Testis (tissue), 5 donors: ENCODE measurements at places on chromosomes 1 and 21.
A peak's percentile ranks its signal among the peaks of the same experiment; 100 is the strongest.

DNA sequence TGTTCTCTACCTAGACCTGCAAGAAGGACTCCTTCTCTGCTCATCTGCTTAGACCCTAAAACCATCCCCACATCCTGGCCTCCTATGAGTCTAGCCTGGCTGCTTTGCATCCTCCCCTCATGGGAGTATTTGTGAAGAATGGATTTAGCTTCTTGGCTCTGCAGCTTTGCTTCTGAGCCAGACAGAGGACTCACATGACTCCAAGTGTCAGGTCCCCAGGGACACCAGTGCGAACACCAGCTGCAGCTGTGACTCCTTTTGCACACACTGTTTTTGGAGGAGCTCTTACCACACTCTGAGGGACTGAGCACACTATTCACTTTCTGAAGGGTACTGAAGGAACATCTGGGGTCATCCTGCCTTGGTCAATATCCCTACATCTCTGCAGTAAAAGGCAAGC is 131.8 kb upstream of the SGIP1 start:
- DNase-seq = peak; percentile 73

DNA sequence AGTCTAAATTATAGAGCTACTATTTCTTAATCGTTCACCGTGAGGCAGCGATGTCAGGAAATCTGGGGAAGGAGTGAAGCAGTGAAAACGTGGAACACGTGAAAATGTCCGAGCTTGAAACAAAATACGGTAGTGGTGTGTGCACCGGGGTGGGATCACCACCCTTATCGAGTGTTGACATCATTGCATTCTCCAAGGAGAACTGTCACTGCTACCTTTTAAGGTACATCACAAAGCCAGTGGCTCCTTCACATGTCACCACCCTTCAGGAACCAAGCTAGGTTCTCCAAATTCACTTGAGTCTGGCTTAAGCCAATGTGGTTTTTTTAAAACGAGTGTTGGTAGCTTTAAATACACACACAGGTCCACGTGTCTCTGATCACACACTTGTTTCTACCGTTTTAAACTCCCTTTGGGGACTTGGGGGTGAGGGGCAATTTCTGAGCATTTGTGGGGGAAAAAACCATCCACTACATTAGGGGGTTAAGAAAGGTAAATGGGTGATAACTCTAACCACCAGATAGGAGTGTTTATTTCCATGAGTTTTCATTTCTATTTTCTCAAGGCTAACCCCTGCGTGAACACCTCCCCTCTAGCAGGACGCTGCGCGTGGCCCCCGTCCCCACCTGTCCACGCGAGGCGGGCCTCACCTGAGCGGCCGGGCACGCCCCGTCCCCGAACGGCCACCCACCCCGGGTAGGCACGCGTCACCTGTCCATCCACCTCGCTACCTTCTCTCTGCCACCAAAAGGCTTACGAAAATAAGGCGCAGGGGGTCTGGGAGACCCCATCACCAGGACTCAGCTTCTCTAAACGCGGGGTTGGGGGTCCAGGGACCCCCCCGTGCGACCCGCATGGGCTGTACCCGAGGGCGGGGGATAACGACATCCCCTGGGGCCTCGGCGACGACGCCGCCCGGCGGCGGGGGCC is 978 bp downstream of the PRDM15 start:
- peak; percentile 28 for DNase-seq

DNA sequence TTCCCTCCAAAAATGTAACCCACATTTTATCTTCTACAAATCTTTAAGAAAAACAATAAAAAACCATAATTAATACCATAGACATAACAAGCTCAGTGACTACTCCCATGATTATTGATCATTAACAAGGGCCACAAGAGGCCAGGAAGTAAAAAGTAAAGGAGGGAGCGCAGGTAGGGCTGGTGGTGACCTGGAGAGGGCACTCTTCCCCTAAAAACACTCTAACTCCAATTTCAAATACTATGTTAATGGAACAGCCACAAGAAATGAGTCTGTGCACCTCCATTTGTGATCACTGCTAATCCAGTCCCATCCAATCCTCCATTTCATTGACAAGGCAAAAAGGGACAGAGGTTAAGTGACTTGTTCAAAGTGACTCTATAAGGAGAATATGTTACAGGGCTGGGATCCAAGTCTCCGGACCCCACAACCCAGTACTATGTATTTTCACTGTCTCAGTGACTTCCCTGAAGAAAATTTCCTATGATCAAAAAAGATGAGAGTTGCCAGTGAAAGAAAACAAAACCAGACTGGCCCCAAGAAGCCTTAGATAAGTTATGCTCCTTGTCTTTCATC is 41.2 kb upstream of the CFAP298 start:
- no peak for DNase-seq

DNA sequence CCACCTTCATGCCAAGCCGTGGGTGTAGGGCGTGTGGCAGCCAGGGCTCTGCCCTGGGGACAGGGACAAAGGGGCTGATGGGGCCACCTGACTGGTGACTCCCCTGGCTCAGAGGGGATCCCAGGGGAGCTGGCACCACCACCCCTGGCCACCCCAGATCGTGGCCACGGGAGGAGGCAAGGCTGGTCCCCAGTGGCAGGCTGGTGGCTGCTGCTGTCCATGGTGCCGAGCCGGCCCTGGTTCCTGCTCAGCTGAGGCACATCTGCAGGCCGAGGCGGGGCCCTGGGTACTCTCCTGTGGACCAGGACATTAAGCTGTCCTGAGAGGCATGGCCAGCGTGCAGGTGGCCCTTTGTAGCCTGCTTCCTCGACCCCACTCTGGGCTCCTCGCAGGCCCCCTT is 6.5 kb downstream of the PLCH2 start:
- no peak for DNase-seq

- no peak for DNase-seq
These were observed 126.6 kb upstream of the AJAP1 start for GRCh38 chr1:4527819-4528218.

DNA sequence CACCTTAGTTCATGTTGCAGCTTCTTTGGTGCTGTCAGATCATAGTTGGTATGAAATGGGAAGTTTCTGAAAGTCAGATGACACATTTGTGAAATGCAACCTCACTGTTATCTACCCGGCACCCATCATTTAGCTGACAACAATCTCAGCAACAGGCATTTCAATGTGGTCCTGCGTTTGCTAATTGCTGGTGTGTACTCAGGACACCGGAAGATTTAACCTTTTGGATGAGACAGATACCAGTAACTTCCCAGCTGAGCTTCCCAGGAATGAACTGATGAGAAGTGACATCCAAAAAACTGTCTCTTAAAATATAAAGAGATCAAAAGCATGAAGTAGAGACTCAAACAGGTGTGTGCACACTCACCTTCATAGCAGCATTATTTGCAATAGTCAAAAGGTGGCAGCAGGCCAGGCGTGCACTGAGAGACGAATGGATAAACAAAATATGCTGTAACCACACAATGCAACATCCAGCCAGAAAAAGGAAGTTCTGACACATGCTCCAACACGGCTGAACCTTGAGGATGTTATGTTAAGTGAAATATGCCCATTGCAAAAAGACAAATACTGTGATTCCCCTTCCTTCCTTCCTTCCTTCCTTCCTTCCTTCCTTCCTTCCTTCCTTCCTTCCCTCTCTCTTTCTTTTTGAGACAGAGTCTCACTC is 7.9 kb upstream of the CLDN14 start:
- DNase-seq = no peak

DNA sequence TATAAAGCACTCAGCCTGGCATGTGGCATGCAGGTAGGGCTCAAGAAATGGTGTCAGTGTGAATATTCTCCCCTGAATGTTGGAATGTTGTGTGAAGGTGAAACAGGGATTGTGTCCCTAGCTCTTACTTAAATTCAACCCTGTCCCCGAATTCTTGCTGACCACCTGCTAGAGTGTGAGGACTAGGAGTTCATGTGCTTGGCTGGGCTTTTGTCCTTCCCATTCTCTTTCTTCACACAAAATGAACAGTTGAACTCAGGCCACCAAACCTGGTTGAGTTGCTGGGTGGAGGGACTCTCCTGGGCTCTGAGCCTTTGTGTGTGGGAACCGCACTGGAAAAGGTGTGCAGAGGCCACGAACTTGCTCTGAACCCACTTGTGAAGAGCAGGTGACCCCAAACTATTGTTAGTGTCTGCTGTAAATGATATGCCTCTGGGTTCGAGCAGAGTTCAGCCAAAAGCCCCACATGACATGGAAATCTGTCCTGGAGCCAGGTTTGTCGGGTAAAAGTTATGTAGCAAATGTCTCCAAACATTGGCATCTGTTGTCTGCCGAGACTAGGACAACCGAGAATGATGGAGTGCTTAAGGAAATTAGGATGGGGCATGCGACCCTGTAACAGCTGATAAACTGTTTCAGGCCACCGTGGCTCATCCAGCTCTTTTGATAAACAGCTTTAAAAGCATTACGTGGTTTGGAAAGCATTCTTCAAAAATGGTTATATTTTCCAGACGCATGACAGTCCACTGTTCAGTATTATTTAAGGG is 144.2 kb downstream of the DHRS3 start:
- DNase-seq = no peak

DNA sequence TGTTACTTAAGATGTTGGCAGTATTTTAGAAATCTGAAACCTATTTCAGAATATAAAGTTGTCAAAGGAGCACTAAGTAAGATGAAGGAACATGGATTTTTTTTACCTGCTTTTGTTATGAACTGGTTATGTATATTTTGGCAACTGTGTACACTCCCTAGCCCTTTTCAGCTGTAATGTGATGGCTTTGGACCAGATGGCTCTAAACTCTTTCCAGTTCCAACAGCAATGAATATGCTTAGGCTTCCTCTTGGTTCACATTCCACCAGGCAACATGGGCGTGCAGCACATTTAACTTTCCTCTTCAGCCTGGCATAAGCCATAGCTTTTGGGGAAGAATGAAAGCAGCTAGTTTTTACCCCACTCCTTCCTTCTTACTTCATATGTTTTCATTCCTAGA is 95.6 kb upstream of the ADAMTS5 start:
- DNase-seq = no peak

DNA sequence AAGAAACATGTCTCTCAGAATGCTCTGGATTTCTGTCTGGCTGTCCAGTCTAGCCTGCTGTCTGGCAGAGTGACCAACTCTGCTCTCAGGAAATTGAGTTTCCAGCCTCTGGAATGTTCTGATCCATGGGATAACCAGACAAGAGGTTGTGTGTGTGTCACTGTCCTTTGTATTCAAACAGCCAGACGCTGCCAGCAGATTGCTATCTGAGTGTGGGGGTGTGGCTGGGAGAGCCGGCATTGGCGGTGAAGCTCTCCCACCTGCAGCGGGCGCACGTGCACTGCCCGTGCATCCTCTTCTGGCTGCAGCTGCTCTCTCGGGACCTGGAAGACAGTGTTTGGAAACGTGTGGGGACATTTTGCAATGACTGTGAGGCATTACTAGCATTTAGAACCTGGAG is 26.1 kb downstream of the PKP1 start:
- DNase-seq = peak; percentile 80

GRCh38 chr21:32087447-32087846 is 191.4 kb downstream of the MIS18A start:
- DNase-seq = no peak

DNA sequence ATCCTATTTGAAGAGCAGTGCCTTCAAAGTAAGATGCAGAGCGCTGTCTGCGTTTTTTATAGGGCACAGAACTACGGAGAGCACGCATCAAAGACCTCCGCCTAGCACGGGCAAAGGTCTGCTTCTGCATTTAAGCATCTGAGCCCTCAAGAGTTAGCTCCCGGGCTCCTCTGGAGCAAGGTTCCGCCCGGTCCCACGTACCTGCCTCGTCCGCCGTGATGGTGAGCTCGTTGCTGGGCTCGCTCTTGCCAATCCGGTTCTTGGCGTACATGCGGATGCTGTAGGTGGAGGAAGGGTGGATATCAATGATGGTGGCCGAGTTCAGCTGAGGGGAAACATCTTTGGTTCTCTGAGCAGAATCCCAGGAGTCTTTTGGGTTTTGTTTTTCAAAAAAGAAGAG is 311.5 kb downstream of the PCP4 start:
- no peak for DNase-seq

GRCh38 chr21:36104317-36105300 is 30.3 kb upstream of the CBR3 start:
- peak; percentile 75 for DNase-seq

- no peak for DNase-seq
These were observed 5.9 kb upstream of the PRKAA2 start for GRCh38 chr1:56639211-56639610.

- no peak for DNase-seq
These were observed 45.9 kb downstream of the SAMD13 start for GRCh38 chr1:84347271-84347931.

DNA sequence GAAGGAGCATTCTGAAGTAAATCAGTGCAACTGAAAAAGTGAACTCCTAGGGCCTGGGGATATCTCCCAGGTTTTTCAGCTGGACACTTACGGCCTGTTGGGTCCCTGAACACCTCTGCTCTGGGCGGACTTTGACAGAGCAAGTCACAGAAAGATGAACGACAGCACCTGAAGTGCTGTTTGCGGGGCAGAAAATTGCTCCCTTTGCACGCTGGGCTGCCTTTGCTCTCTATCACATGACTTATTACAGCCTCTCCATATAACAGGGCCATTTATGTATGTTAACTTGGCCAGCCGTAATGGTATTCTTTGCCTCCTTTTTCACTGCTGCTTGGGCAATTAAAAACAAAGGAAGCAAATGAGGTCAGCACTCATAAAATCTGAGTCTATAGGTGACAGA is 332.9 kb downstream of the BARHL2 start:
- no peak for DNase-seq

GRCh38 chr1:179314928-179315327 is 21.3 kb downstream of the SOAT1 start:
- peak; percentile 27 for DNase-seq

DNA sequence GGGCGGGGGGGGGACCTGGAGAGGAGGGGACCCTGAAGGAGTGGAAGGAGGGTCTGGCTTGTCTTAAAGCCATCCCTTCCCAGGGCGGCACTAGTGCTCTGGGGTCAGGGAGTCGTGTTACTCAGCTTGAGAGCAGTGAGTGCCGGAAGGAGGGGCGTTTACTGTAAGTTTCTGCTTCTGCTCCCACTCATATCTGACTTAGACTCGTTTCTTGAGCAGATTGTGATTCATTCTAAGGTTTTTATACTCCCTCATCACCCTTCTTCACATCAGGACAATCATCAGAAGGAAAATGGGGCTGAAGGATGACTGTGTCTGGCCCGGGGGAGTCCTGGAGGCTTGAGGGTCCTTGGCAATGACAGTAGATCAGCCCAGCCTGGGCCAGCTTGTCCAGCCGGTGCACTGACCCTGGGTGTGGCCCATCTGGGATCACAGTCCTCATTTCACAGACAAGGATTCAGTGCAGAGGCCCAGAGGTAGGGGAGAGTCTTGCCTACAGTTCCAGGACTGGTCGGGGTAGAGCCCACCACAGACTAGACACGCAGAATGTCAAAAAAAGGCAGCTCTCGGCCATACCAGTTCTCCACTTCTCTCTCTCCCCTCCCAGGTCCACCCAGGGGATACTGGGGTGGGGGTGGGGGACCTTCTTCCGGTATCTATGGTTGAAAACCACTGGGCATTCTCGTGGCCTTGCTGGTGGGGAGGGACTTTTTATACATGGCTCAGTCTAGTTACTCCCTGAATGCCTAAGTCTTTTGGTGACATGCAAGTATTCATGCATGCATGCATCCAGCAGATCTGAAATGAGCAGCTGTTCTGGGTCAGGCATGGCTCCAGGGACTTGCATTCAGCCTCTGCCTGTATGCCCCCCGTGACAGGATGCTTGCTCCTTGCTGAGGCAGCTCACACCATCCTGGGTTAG is 5.1 kb downstream of the TNFRSF8 start:
- no peak for DNase-seq

GRCh38 chr21:43771698-43772424 is 4.2 kb downstream of the CSTB start:
- no peak for DNase-seq
